ENCODE measurements at places on chromosomes 16 and 17.

- DNase-seq, result no peak
Measured at GRCh38 chr17:72761431-72761830, 331.1 kb downstream of the SLC39A11 start.

GRCh38 chr16:85027958-85028684, 526 bp downstream of the KIAA0513 start:
- peak; percentile 58 for DNase-seq

- DNase-seq, result no peak
Measured at GRCh38 chr17:55588446-55589242, 77.4 kb upstream of the SMIM36 start.

DNA sequence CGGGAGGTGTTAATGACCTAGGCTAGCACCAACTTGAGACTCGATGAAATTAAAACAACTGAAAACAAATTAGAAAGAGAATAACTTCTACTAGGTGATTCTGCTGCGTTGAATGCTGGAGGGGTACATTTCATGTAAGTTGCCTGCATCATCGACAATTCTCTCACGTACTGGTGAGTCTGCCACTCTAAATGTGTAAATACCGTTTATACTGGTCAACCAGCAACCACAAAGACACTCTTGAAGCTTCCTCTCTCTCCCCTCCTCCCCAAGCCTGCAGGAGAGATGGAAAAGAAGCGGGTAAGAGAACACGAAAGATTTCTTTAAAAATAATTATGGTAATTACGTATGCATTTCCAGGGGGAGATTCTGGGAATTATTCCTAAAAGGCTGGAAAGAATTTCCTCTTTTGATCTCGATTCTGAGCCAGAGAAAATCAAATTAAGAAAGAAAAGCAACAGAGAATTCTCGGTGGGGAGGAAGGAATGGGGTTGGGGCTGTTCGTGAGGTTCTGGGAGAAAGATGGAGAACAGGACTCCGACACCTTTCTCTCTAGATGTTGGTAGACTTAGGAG, 68.6 kb upstream of the MRTFB start:
- peak; percentile 70 for DNase-seq

DNA sequence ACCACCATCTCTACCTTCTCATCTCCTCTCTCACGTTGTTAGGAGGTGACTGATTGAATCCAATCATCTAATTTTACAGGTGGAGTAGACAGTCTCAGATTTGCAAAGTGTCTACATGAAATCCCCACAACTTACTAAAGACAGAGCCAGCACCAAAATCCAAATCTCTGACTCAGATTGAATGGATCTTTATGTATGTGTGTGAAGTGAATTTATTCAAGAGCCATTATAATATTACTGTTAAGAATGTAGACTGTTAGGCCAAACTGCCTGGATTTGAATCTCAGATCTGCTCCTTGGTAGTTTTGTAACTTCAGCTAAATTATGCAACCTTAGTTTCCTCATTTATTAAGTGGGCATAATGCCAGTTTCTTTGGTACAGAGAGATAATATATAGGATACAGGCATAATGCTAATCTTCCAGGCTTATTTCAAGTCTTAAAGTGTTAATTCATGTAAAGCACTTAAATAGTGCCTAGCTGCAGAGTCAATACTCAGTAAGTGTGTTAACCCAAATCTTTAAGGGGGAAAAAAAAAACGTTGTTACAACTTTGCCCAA, 12.7 kb downstream of the CNEP1R1 start:
- DNase-seq, result no peak

DNA sequence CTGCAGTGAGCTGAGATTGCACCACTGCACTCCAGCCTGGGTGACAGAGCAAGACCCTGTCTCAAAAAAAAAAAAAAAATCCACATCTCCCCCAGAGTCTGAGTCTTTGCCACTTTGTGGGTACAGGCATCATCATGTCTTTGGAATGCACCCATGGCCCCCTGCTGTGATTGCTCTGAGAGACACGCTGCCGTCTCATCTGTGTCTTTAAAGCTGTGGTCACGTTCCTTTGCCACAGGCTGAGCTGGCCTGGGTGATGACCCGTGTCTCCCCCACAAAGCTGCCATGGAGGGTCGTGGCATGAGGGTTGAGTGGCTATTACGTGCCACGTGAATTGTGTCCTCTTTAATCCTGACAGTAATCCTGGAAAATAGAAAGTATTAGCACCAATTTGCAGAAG, 20.2 kb downstream of the CRISPLD2 start:
- DNase-seq, result no peak

DNA sequence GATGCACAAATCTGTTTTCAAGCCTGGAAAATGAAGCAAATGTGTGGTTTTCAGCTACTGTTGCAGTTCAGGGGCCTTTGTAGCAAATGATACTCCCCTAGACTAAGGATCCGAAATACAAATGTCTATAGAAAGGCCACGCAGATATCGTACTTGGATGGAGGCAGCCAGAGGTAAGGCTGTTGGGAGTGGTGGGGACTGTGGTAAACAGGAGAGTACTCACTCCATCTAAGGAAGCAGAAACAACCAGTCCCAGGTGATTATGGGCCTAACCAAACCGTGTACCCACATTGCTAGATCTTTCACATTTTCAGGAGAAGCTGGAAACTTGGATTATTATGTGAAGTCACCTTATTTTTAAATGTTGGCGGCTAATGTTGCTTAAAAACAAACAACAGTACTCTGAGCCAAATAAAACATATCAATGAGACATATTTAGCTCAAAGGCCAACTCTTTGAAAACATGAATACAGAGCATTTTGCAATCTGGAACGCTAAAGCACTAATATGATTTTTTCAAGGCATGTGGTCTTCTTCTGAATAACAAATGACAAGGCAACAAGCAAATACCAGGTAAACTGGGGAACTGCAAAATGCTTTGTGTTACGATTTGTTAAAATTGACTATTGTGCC, 110.1 kb downstream of the YPEL2 start:
- no peak for DNase-seq

DNA sequence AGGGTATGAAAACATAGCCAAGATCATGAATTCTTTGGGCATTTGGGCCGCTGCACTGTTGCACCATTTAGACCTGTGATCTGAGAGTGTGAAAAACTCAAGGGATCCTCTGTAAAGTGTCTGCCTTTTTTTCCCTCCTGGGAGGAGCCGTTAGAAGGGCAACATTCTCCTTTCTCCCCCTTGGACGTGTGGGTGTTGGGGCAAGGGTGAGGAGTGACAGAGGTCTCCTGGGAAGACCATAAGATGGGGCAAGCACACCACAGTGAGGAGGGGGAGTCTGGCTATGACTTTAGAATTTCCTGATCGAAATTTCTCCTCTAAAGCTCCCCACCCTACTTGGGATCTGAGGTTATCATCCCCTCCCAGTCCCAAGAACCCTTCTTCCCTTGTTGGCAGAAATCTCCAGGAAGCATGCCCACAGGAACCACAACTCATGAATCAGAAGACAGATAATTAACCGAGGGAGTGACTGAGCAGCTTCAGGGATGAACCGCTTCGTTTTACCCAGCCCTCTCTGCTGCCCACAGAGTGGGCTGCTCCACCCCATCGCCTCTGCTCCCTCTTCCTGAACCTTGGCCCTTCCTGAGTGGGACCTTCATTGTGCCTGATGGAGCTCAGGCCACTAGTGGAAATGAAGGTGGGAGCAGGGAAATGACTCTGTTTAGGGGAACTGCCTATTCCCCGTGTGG, 4.2 kb downstream of the ITGB3 start:
- no peak for DNase-seq

DNA sequence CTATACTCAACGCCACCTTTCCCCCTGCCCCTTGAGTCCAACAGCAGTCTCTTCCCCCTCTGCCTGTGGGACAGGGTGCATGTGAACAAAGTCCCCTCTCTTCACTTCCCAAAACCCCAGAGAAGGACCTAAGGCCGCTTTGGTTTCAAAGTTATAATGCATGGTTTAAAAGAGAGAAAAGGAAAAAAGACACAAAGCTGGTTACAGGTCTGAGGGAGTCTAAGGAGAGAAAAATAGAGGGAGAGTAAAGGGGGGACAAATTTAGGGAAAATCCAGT, 1.1 kb upstream of the GABARAP start:
- no peak for DNase-seq

GRCh38 chr16:56530872-56531271, 11.0 kb upstream of the BBS2 start:
- DNase-seq, result no peak

DNA sequence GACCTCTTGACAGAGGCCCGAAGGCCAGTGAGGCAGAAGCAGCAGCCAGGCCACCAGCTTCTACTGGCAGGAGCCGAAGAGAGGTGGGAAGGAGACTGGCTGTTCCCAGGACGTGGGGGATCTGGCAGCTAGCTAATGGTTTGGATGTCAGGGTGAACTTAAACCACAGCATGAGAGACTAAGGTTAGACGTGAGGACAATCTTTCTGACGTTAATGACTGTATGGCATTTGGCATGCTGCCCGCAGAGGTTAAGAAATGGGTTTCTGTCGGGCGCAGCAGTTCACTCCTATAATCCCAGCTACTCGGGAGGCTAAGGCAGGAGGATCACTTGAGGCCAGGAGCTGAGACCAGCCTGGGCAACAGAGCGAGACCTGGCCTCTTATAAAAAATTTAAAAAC, 6.3 kb upstream of the KRT13 start:
- no peak for DNase-seq

DNA sequence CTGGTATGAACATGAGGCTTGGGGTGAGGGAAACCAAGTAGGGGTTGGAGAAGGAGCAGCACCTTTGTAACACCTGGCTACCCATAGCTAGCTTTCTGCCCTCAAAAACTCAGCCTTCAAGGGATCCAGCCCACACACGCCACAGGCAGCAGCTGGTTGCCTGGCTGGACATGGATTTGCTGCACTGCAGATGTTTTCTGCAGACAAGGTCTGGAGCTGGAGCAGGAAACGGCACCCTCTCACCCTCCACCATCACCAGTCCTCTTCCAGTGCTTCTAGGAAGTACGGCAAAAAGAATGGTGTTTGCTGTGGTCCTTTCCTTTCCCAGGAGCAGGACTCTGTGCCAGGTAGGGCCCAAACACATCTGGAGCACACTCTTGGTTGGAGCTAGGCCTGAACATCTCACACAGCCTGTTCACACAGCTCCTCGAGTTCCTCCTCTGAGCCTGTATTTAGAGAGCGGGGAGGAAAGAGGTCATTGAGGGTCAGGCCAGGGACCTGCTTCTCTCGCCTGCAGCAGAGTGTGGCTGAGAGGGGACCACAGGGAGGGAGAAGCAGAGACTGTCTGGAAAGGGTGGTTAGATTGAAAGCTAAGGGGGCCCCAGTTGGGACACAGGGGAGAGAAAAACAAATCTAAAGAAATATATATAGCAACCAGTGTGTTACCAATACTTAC, 2.7 kb upstream of the SUPT4H1 start:
- DNase-seq, result no peak

GRCh38 chr17:42675965-42676423, 800 bp downstream of the PLEKHH3 start:
- DNase-seq, result peak; percentile 86

GRCh38 chr17:1002771-1003555, 6.0 kb downstream of the TIMM22 start:
- peak; percentile 53 for DNase-seq

- DNase-seq, result peak; percentile 96
Measured at GRCh38 chr17:44307387-44308186, 814 bp upstream of the RUNDC3A start.

DNA sequence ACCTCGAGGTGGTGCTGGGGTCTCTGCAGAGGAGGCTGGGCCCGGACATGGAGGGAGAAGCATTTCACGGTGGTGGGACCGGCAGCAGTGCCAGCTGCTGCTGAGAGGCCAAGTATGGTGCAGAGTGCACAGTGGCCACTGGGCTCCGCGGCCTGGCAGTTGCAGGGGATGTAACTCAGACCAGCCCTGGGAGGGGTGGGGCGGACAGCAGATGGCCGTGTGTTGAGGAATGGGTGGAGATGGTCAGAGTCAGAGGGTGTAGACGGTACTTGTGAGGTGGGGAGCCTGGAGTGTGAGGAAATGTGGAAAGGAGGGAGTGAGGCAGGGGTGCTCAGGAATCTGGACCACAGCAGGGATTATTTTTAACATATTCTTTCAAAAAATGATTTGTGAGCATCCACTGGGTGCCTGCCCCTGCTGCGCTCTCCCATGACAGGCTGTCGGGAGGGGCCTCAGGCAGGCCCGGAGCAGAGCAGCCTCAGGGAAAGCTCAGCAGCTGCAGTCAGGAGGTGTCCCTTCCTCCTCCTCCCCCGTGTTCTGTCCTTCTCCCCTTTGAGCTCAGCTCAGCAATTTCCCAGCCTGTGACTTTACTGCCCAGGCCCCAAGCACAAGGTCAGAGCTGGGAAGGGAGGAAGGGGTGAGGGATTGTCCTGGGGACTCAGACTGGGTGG, 113.1 kb downstream of the RAP1GAP2 start:
- no peak for DNase-seq

- DNase-seq, result peak; percentile 77
Measured at GRCh38 chr17:28282596-28282995, 36.4 kb upstream of the TMEM97 start.

DNA sequence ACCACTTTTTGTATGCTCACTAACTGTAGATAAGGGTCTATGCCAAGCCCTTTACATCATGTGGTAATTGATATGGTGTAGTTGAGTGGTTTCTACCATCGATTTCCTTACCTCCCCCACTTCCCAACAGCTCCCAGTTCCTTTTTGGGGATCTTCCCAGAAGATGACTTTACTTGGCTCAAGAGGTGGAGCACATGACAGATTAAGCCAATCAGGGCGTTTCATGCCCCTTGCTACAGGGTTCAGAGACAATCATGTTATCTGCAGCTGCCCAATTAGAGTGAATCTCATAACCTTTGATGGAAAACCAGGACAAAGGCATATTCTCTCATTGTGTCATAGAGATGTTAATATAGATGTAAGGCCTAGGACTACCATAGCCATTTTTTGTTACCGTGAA, 16.2 kb upstream of the BMERB1 start:
- no peak for DNase-seq

DNA sequence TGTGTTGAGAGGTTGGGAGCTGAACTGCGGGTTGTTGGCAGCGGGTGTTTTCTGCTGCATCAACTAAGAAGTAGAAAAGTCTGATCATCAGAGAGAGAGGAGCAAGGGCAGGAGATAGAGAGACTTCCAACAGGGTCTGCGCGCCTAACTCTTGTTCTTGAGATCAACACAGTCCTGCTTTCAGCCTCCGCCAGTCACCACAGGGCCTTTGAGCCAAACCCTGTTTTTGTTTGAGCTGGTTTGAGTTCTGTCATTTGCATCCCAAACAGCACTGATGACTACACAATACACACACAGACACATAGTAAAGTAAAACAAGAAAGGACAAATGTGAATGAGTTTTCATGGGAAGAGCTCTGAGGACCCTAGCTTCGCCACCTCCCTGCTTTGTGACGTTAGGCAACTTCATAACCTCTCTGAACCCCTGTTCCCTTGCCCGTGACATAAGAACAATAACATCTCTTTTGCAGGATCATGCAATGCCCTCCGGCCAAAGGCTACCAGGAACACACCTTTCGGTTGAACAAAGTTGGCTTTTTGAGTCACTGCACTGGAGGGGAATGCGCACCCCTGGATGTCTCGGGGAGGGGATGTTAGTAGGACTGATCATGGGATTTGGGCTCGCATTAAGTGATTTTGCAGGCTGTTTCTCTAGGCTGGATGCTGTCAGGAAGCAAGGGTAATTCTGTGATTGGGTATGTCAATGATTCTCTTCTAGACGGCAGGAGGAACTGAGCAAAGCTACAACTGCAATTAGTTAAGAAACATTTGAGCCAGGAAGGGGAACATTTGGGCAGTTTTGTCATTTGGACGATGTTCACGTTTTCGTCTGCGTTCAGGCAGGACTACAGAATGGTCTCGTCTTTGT, 92.3 kb downstream of the C16orf78 start:
- DNase-seq, result no peak

All from DMS53 (cell line).